ENCODE measurements at places on chromosomes 3 and 15. TPM values are rescaled to one million over a fixed set of nuclear protein-coding genes. Genes with fewer than 3 reads are reported as not detected.

DNA sequence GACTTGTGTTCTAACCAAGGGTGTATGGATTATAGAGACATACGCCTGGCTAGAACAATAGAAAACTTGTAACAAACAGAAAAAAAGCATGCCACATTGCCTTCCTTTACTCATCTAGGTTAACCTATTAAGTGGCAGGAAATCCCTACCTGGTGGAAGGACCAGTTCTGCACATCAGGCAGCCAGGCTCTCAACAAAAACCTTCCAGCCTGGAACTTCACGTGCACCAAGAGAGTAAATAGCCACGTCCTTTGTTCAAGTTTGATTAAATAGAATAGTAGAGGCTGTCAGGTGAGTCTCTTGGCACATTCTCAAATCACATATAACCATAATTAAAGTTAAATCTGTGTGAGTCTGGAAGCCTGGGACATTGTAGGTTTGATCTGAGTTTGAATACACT is 85.0 kb upstream of the DPH6 start:
- DNase-seq, result no peak

DNA sequence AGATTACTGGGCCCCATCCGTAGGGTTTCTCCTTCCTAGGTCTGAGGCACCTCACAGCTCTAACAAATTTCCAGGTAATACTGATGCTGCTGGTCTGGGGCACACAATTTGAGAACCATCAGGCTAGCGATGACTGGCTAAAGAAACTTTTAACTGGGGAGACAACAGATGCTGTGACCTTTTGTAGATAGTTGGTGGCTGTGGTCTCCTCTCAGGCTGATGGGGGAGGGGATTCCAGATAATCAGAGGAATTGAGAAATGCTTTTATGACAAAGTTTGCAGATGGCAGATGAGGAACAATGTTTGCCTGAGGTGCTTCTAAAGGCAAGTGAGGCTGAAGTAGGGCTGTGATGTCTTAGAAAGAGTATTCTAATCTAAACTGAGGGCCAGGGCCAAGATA is 13.8 kb upstream of the CCR9 start:
- no peak for DNase-seq

Gene SOX2
- total RNA-seq, result 0.11 TPM

- no peak for DNase-seq
Observed at GRCh38 chr15:100592898-100593297, 9.1 kb downstream of the LINS1 start.

GRCh38 chr3:183592821-183593220 is 37.3 kb upstream of the KLHL6 start:
- DNase-seq, result no peak

DNA sequence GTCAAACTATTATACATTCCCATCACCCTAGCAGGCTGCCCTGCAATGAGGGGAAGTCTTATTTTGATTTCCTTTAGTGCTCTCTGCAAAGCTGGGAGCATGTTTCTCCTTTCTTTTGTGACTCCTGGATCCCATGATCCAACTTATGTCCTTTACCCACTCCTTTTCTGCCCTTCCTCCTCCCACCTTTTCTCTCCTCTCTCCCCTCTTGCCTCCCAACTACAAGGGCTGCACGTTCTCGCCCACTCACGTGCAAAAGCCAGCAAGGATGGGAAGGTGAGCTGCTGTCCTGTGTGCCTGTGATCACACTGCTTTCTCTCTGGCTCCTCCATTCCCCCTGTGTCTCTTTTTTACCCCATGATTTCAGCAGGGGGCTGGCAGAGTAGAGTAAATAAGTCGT is 6.1 kb downstream of the VIPR1 start:
- DNase-seq, result no peak

GRCh38 chr3:149678351-149678950 is 20.6 kb upstream of the WWTR1 start:
- DNase-seq, result no peak

DNA sequence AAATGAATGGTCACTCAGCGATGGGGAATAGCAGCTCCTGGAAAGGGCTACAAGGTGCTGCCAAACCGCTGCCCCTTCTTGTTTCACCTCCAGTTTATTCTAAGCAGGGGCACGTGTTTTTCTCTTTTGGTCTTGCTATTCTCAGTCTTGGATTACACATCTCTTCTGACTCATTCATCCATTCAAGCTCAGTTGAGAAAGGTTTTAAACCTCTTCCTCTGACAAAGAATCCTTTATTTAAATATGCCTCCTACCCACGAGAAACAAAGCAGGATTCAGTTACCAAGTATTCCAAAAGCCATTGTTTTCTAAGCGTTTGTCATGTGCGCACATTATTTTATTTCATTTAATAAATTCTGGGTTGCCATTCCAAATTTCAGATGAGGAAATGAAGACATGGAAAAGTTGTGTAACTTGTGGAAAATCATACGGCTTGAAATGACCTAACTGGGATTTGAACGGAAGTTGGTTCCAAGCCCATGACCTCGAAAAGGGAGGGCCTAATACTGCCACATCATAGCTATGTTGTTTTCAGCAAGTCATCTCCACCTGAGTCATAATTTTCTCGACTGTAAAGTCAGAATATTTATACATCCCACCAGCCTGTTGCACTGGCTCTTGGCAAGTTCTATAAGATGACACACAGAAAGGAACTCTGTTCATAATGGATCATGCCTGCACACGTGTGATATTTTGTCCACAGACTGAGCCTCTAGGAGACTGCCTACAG is 292.0 kb upstream of the SLCO3A1 start:
- peak; percentile 52 for DNase-seq

Gene TLR9
- not detected for total RNA-seq

Gene PEX5L
- 0.36 TPM for total RNA-seq

DNA sequence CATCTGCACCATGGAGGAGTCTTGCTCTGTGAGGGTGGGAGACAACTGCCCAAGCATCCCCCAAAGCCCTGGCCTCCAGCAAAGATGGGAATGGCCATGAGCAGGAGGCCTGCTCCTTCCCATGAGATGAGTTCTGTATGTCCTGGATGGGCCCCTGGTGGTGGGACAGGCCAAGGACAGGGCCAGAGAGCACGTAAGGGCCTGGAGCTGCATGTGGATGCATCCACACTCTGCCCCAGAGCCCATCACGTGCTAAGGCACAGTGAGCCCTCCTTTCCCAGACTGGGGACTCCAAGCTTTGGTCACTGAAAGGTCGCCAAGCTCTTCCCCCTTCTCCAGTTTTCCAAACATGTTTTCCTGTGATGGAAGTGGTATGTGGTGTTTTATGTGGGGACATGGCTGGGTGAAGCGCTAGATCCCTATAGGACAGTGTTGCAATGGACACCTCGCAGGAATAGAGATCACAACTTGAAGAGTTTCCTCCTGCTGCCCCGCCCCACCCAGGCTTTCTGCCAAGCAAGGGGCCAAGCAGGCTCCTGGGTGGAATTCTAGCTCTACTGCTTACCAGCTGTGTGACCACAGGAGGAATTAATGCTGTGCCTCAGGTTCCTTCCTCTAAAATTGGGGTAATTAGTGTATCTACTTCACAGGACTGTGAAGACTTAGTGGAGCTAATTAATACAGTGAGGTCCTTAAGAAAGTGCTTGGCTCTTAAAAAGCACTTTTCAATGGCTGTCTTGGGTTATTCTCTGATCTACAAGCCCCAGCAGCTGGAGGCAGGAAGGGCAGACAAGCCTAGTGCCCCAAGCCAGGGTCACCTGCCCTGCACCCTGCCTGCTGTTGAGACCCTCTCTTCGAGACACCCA is 106.4 kb upstream of the RPL32 start:
- peak; percentile 74 for DNase-seq

Gene CIP2A
- total RNA-seq, result 1.6 TPM

DNA sequence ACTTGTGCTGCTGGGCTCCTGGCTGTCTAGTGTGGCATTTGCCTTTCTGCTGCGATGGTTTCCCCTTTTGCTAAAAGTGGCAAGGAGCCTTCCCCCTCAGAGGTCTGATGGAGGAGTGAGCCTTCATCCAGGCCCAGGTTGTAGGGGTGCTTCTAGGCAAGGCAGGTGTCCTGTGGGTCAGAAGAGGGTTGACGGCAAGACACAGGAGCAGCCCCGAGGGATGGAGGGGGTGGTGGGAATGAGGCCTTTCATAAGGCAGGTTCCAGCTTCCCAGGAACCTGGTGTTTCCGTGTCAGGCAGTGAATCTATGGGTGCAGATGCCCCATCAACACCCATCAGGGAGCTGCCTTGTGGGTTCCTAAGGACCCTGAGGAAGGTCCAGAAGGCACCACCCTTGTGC is 63.0 kb upstream of the TAMM41 start:
- DNase-seq, result no peak

GRCh38 chr3:12885583-12885930 is 44.2 kb upstream of the RPL32 start:
- DNase-seq, result no peak

DNA sequence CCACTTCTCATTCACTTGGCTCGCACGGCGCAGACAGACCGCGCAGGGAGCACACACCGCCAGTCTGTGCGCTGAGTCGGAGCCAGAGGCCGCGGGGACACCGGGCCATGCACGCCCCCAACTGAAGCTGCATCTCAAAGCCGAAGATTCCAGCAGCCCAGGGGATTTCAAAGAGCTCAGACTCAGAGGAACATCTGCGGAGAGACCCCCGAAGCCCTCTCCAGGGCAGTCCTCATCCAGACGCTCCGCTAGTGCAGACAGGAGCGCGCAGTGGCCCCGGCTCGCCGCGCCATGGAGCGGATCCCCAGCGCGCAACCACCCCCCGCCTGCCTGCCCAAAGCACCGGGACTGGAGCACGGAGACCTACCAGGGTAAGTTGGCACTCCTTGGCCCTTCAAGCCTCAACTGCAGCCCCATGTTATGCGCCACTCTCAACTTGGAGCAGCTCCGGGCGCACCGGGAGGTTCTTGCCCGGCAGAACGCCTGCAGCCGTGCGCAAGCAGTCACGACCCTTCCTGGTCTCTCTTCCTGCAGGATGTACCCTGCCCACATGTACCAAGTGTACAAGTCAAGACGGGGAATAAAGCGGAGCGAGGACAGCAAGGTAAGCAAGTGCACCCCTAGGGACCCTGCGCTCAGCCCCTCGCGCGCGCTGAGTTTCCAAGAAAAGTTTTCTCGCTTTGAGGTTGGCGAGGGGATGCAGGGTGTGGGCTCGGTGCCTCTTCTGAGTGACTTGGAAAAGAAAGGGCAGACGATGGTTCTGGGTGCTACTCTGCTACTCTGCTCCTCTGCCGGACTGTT is at the start of gene BHLHE40:
Gene BHLHE40, plus strand, starts transcription at position 10 of the 801 bp plus-strand sequence. Its CDS starts 282 bp downstream, at position 292.
- no peak for DNase-seq

- DNase-seq, result no peak
Observed at GRCh38 chr15:68843425-68844311, 23.0 kb upstream of the ANP32A start.

Gene BFSP2
- not detected for total RNA-seq

DNA sequence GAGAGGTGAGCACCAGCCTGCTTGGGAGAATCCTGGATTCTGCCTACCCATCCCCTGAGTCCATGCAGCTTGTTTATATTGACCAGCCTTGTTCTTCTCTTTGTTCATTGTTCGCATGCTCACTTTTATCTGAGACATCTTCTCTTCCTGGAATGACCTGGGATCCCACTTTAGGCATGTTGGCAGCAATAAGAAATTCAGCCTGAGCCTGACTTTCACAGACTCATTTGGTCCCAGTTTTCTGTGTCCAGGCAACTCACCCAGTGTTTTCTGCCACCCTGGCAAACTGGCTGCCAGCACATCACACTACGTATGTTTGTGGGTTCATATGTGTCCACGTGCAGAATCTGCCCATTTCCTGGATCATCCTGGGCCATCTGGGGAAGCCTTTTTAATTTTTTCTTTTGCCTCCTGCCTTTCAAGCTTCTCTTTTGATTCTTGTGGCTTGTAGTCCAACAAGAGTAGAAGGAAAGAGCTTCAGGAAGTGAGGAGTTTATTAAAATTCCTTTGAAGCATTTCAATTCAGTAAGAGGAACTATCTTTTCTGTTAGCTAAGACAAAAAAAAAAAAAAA is 199.9 kb downstream of the FNDC3B start:
- no peak for DNase-seq

GRCh38 chr3:149955449-149955848 is 15.2 kb downstream of the PFN2 start:
- no peak for DNase-seq

DNA sequence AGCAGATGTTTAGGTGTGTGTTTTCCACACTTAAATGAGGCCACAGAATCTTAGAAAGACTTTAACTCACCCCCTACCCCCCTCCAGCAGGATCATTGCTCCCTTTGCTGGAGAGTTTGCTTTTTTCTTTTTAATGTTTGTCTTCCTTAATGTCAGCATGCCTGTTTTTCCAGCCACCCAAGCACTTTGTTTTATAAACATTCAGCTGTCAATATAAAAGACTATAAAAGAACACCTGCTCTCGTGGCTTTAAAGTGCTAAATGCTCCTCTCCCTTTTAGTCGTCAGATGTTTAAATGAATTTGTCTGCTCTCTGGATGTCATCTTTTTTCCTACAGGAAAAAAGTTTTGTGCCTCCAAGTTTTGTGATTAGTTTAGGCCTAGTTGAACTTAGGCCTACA is 61.7 kb downstream of the SIDT1 start:
- no peak for DNase-seq

Gene ALS2CL
- total RNA-seq, result 22.4 TPM

- DNase-seq, result no peak
Observed at GRCh38 chr3:57918123-57918837, 89.9 kb upstream of the FLNB start.

DNA sequence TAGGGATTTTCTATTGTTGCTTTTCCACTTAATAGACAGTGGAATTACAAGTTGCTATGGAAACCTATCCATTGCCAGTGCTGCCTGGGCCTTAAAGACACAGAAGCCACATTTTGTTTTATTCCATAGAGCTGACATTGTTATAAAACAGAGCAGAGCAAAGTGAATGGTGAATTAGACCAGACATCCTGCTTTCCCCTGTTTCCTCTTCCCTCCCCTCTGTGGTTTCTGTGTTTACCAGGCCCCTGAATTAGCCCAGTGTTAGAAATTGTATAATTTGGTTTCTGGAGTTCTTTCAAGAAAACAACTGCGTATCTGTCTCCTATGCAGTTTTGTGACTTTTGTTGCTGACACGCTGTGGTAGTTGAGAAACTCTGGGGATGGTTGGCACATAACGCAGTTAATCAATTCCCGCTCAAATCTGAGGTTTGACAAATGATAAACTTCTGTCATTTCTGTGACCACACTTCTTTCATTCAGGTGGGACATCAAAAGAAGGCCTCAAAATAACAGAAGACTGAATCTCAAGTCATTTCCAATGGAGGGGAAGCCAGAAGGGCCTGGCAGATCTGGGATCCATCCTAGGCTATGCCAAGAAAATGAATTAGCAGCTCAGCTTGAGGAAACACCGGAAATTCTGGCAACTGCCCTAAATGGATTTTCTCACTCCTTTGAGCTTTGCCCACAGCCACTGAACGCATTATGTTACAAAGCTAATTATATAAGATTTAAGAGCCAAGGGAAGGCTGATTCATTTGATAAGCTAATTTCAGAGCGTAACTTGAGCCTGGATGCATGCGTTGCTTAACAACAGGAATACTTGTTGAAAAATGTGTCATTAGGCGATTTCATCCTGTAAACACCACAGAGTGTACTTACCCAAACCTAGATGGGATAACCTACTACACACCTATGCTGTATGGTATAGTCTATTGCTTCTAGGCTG is 46.9 kb downstream of the NR1D2 start:
- DNase-seq, result no peak

All from heart right ventricle (tissue), 16 donors.